ENCODE measurements at places on chromosomes 16 and 17.

DNA sequence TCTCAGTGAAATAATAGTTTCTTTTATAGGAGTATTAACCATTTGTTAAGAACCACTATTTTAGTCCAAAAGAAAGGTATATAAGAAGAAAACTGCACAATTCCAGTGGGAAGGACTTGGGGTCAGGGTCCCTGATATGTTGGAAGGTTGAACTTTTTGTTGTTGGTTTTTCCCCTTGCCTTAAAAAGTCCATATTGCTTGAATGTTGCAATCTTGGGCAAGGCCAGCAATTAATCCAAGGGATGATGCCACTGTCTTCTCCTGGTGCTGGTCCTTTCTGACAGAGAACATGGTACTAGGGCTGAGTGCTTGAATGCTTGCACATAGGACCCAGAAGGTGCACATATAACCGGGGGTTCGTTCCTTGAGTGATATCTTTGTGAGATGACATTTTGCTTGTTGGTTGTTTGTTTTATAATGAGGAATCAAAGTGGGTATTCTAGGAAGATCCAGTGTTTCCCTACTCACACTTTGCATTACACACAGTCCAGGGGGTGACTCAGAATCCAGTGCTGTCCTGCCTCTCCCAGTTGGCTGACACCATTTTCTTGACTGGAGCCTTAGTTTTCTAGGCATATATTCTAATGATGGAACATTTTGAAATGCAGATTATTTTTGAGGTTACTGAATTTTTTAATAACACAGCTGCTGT lies 54.9 kb downstream of the SIAH1 start:
- DNase-seq: no peak

DNA sequence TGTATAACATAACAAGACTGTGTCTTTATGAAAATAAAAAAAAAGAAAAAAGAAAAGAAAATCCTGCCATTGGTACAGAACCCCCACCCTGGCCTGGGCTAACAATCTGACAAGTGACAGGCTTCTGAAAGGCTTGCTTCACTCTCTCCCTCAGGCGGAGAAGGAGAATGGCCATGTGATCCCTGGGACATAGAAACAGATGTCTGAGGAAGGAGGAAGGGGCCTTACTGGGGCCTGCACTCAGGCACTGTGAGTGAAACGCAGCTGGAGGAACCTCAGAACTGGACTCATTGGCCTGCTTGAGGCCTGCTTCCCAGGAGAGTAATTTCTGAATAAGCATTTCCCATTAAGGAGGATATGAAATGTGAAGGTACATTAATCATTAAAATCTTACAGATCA lies 17.5 kb downstream of the MAP3K14 start:
- no peak for DNase-seq

DNA sequence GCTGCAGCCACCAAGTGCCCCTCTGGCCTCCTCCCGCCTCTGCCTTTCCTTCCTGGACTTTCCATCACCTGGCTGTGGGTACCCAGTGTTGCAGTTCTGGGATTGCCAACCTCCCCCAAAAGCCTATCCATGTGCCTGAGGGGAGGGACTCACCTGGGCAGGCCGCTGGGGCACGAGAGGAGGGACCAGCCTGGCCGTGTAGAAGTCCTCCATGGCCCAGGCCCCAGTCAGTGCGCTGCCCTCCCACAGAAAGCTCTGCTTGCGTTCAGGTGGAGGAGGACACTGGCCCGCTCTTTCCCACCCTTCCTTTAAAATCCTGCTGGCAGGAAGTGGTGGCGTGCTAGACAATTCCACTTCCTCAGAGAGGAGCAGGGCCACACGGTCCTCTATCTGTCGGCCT lies 14.2 kb downstream of the SLX4 start:
- no peak for DNase-seq

- DNase-seq: no peak
Observed at GRCh38 chr17:77610518-77610893, 348.0 kb upstream of the TNRC6C start.

- no peak for DNase-seq
Observed at GRCh38 chr17:73347351-73347750, 35.5 kb upstream of the CDC42EP4 start.

DNA sequence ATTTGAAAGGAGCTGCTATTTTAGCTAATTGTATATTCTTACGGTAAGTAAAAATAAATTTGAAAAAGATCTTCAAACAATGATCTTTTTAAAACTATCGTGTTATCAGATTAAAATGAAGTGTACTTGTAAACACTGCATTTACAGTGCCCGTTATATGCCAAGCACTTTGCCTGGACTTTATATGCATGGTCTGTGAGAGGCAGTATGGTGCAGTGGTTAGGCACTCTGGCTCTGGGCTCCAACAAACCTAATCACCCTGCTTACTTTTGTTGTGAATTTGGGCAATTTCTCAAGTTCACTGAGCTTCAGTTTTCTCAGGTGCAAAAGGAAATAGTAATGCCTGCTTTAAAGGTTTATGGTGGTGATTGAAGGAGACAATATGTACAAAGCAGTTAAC lies 1.4 kb downstream of the PMP22 start:
- no peak for DNase-seq

DNA sequence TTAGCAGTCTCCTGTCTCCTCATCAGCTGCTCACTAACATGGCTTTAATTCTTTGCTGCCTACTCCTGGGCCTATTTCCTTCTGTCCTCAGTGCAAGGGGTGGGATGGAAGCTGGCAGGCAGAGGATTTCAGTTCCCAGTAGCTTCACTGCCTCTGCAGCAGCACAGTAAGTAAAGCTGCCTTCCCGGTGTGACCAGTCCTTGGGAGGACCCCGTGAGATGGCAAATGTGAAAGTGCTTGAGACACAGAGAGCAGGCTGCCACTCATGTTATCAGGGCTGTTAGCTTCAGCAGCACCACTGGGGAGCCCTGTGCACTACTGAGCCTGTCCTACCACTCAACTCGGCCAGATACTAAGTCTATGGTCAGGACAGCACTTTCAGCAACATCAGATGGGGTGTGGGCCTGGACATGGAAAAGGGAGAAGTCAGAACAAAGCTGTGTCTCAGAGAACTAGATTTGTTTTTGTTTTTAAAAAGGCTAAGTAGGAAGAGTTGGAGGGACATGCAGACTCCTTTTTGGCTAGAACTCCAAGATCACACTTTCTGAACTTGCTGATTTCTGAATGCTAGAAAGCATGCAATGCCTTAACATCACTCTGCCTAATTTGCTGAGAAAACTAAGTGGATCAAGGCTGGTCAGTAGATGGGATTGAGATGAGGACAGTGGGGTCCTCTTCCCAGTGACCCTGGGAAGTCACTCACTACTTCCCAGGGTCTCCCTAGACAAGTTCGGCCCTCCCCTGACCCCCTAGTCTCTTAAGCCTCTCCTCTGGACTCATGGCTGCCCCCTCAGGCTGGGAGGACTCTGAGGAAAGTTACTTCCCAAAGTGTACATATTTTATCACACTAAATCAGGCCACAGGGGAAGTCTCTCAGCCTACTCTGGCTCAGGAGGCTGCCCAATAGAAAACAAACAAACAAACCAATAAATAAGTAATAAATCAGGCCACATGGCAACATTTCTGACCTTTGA lies 1.1 kb downstream of the ACSF2 start:
- DNase-seq: peak; percentile 36

DNA sequence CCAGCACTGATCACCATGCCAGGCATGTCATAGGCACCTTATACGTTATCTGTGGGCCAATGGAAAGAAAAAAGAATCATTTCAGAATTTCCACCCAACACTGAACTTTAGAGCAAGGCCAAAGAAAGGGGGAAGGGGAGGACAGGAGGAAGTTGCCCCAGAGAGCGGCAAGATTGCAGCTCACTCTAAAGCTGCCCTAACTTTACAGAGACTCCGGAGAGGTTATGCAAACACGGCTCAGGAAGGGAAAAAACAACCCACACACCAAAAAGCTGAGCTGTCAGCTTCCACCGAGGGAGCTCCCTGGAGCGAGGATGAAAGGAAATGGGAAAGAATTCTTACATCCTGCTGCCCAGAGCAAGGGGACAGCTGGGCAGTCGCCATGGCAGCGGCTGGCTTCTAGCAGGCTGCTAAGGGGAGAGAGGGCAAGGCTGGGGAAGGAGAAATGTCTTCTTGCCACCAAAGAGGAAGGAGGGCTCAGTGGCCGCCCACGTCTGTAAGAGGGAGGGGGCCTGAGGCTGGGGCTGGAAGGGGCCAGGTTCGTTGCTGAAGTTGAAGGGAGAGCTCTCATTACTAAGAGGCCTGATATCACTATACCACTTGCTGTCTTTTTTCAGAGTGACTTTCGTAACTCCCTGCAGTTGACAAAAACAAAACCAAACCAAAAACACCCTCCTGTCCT lies 18.2 kb downstream of the COTL1 start:
- DNase-seq: peak; percentile 29

DNA sequence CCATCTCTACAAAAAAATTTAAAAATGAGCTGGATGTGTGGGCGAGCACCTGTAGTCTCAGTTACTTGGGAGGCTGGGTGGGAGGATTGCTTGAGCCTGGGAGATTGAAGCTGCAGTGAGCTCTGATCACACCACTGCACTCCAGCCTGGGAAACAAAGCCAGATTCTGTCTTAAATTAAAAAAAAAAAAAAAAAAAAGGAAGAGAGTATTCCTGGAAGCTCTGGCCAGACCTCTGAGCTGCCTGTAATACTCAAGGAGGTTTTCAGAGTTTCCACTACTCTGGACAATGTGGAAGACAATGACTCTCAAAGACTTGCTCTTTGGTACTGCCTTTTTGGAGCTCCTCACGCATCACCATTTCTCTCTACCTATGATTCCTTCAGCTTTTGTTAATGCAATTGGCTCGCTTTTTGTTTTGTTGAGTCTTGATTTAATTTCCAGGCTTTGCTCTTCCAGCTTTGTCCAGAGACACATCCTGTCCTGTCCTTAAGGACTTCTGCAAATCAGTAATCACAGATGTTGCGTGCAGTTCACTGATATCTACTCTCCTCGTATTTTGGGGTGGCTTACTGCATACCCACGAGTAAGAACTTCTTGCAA lies 10.8 kb downstream of the CHD9 start:
- DNase-seq: no peak

DNA sequence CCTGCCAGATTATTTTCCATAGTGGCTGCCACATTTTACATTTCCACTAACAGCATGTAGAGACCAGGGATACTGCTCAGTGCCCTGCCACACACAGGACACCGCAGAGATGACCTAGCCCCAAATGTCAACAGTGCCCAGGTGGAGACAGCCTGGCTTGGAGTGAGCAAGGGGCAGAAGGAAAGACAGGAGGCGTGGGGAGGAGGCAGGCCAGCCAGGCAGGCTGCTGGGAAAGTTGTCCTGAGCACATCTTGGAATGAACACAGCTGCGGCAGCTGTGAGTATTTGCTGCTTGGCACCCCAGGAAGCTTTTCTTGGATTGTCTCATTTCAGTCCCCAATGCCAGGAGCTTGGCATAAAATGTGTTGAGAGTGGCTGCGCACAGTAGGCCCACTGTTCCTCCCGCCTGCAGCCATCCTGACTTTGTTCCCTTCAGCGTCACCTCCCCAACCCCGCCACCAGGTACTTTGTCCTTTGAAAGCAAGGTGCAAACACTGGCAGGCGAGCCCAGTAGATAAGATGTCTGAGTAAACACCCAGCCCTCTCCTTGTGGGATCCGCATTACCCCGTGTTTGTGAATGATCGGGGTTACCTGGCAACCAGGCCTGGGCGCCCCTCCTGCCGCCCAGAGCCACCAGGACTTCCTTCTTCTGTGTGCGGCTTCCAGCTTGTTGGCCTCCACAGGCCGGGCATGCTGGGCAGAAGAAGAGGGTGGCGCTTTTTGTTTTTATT lies 114.0 kb downstream of the CMIP start:
- DNase-seq: no peak

DNA sequence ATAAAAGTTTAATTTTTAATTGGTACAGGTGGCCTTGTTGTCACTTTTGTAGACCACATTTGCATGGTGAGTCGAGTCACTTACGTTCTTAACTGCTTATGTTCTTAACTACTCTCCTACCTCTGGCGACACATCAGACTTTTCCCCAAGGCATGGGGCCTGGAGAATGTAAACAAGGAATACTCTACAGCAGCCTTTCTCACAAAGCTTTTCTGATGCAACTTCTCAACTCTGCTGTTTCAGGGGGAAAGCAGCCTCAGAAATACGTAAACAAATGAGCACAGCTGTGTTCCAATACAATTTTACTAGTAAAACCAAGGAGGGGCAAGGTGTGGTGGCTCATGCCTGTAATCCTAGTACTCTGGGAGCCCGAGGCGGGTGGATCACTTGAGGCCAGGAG lies 6.9 kb downstream of the KARS1 start:
- DNase-seq: no peak

- peak; percentile 51 for DNase-seq
Observed at GRCh38 chr16:1707193-1707790, 1.3 kb downstream of the MAPK8IP3 start.

DNA sequence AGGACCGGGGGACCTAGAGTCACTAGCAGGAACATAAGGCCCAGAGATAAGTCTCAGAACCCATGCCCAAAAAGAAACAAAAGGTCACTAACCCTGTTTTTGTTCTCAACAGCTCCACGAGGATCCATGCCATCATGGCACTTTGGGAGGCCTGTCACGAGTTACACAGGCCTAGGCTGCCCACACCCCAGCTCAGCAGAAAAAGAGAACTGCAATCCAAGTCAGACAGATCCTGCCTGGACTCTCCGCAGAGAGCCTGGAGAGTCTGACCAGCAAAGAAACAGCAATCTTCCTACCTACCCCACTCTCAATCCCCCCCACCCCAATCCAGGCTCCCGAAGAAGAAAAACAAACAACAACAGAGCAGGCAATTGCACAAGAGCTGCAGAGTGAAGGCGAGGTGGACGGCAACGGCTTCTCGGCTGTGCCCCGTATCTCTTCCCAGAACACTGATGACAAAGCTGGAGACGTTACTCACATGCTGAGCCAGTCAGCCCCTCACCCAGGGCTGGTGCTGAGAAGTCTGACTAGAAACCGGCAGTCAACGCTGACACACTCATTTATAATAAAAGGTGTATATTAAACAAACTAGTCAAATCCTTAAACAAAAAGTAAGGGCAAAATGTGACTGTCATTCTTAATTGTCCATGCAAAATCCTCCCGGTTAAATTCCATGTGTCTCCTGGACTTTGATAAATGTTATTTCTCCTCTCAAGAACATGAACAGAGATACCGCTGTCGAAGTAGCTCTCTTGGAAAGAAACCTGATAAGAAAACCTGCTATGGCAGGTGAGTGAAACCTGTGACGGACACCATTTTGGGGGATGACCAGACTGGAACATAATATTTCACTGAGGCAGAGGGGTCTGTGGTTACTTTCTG lies 89.3 kb downstream of the SMG6 start:
- DNase-seq: peak; percentile 56

DNA sequence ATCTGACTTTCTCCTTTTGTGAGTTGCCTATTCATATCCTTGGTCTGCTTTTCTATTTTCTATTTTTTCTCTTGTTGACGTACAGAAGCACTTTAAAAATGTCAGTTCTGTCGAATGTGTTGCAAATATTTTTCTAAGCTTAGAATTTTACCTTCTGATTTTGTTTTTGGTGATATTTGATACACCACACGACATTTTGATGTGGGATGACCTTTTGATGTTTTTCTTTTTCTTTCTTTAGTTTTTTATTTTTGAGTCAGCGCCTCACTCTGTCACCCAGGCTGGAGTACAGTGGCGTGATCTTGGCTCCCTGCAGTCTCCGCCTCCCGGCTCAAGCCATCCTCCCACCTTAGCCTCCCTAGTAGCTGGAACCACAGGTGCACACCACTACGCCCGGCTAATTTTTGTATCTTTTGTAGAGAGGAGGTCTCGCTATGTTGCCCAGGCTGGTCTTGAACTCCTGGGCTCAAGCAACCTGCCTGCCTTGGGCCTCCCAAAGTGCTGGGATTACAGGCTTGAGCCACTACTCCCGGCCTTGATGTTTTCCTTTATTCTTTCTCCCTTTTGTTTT lies 39.6 kb downstream of the WSB1 start:
- DNase-seq: no peak

GRCh38 chr17:50547736-50548083 lies 736 bp downstream of the SPATA20 start:
- DNase-seq: no peak

Data from cerebellar cortex (tissue), 1 donor.